ENCODE measurements at places on chromosomes 2 and 18.

DNA sequence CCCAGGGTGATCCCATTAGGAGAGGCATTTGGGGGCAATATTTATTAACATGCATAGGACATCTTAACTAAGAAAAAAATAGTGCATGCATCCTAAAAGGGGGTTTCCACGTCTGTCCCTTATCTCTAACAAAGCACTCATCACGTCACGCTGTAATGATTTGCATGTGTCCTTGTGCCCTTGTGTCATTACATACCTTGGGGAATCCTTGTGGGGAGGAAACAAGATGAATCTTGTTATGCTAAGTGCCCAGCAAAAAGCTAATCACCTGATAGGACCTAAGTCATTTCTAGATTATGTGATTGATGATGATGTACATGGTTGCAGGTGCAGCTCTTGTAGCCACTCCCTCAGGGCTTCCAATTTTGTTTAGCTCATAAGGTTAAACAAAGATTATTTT, 250.9 kb downstream of the FBXO15 start:
- no peak for DNase-seq

GRCh38 chr18:77187189-77187588, 54.6 kb upstream of the MBP start:
- DNase-seq: no peak

- DNase-seq: no peak
Measured at GRCh38 chr18:31072175-31072574, 29.6 kb upstream of the DSC3 start.

GRCh38 chr2:35365859-35366258, 989.7 kb upstream of the CRIM1 start:
- no peak for DNase-seq

- peak; percentile 32 for DNase-seq
Measured at GRCh38 chr2:219689676-219690628, 62.5 kb downstream of the SLC4A3 start.

- no peak for DNase-seq
Measured at GRCh38 chr2:219656526-219656925, 29.1 kb downstream of the SLC4A3 start.

- no peak for DNase-seq
Measured at GRCh38 chr2:80324525-80324924, 20.0 kb upstream of the LRRTM1 start.

- no peak for DNase-seq
Measured at GRCh38 chr2:9809064-9809356, 34.3 kb upstream of the TAF1B start.

DNA sequence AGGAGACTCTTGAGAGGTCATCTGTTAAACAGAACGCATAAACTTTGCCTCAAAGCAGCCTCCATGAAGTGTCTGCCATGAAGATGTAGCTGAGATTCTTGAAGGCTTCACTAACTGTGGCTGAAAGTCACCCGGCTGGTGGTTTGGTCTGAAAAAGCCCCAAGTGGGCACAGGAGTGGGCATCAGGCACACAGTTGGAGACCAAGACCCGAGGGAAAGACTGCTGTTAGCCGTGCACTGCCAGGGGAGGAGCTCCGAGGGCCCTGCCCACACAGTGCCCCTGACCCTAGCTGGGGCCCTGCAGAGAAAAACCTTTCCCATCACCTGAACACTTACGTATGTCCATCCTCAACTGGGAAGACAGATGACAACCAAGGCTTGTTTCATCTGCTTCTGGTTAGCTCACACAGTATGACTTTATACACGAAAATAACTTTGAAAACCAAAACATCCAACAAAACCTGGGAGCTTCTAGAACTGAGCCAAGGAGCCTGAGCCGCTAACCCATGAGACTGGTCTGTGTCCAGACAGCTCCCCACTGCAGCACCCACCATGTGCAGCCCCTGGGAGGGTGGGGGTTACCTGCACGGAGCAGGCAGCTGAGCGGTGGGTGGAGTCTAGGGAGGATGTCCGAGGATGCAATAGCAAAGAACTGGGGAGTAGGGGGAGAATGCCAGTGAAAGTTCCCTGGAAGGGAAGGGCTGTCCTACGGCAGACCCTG, 15.4 kb downstream of the HJURP start:
- no peak for DNase-seq

DNA sequence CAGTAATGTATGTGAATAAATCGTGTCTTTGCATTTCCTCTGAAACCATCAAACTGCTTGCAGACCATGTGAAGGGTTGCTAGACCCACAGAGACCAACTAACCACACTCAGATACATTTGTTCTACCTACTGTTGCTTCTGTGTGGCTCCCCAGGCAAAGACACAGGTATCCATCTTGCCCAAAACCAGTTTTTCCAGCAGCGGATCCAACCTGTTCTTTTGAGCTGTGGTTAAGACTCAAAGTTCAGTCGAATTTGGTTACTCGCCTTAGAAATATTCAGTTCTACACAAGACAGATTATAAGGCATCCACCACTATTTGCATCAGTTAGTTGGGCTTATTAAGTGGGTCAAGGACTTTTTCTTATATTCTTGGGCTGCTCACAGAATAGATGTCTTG, 276.2 kb upstream of the EPHA4 start:
- DNase-seq: no peak

GRCh38 chr2:121694398-121695170, 42.1 kb downstream of the NIFK start:
- DNase-seq: no peak

- no peak for DNase-seq
Measured at GRCh38 chr18:35633761-35634160, 52.2 kb downstream of the GALNT1 start.

DNA sequence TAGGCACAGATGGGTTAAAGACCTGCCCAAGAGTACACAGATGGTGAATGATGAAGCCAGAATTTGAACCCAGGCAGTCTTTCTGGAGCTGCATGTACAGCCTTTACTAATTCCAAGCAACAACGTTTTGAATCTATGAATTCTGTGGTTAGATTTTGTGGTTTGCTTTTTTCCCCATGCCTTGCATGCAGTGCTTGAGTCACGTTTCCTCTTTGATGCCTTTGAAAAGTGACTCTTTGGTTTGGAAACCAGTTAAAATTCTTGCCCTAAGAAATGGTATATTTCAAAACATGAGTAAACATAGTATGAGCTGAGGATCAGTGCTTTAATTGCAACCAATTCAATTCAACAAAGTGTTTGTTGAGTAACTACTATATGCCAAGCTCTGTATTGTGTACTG, 48.2 kb upstream of the PPM1B start:
- peak; percentile 37 for DNase-seq

DNA sequence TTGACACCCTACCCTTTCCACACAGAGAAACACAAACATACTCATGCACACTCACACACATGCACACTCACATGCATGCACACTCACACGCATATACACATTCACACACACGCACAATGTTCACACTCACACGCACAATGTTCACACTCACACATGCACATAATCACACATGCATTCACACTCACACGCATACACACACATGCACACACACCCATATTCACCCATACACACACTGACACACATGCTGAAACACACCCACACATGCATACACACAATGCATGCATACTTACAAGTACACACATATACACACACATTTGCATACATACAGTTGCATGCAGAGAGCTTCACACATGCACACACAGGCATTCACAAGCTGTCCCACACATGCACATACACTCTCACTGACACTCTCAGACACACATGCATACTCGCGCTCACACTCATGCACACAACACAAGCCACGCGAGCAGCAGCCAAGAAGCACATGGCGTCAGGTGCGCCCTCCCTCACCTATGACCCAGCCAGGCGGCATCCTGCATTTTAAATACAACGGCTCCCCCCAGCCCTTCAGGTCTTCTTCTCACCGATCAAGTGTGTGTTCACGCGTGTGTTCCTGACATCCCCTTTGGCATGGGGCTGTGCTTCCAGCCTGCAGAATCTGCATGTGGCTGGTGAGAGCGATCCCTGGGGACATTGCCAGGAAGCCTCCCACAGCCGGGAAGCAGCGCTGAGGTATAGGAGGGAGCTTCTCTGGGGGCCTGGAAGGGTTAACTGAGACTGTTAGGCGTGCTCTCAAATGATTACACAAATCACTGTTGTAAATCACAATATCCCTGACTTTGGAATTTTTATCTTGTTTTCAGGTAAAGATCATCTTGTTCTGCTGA, 195.1 kb downstream of the RTP5 start:
- DNase-seq: no peak

GRCh38 chr2:182715121-182715891, 751 bp upstream of the DNAJC10 start:
- no peak for DNase-seq

DNA sequence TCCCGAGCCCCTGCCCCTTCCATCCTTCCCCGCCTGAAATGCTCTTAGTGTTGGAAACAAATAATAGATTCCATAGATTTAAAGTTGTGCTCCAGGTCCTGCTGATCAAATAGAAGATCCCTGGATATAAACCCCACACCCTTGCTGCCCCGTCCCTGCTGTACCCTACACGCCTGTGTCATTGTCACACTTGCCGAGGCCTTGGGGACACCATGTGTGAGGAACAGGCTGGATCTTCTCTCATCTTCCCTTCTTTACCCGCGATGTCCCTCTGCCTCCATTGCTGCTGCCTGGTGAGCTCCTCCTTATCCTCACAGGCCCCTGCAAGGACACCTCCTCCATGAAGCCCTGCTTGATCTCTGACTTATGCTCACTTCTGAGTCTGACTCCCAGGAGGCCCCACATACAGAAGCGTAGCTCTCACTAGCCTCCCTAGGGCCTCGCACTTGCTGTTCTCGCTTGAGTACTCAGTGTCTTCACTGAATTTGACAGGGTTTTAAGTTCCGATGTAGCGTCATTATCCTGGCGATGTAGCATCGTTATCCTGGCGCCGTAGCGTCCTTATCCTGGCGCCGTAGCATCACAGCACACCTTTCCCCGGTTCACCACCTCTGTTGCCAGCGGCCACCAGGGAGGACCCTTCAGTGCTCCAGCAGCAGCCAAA, 221.9 kb downstream of the NDUFA10 start:
- no peak for DNase-seq

- no peak for DNase-seq
Measured at GRCh38 chr2:237939251-237939650, 27.6 kb upstream of the UBE2F start.

GRCh38 chr2:54628418-54628817, 95.0 kb upstream of the EML6 start:
- DNase-seq: no peak

- DNase-seq: no peak
Measured at GRCh38 chr2:9944330-9944758, 7.1 kb upstream of the GRHL1 start.

- no peak for DNase-seq
Measured at GRCh38 chr2:39723946-39724827, 54.9 kb downstream of the THUMPD2 start.

- no peak for DNase-seq
Measured at GRCh38 chr2:170680172-170680941, 34.8 kb upstream of the SP5 start.

DNA sequence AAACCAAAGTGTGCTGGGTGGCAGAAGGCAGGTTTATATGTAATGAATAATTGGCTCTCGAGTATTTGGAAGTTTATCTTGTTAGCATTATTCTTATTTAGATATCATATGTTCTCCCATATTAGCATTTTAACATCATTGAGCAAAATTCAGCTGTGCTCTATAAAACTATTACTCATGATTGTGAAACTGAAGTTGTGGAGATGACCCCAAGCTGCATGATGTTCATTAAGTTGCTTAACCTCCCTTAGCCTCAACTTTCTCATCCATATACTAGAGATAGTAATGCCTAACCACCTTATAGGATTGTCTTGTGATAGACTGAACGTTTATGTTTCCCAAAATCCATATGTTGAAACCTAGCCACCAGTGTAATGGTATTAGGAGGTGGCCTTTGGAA, 346.3 kb downstream of the SATB2 start:
- no peak for DNase-seq

DNA sequence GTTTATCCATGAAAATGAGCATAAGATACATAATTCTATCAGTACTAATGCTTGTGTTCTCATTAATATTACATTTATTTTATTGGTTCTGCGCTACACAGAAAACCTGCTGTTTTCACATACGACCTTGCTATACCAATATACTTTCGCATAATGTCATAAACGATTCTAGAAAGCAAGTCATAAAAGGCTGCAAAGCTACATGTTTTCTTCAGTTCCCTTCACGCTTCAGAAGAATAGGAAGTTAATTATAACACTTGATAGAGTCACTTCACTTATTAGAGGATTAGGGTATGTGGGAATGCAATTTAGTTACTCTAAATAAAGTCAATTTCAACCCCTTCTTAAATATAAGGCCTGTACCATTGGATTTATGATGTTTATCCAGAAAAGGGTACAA, 29.0 kb downstream of the PSME4 start:
- DNase-seq: no peak

GRCh38 chr2:29561181-29561580, 360.2 kb downstream of the ALK start:
- DNase-seq: no peak

Data from activated T-cell treated with anti-CD3 and anti-CD28 coated beads for 24 hours (primary cell).